ENCODE measurements at places on chromosomes 1 and 21.

DNA sequence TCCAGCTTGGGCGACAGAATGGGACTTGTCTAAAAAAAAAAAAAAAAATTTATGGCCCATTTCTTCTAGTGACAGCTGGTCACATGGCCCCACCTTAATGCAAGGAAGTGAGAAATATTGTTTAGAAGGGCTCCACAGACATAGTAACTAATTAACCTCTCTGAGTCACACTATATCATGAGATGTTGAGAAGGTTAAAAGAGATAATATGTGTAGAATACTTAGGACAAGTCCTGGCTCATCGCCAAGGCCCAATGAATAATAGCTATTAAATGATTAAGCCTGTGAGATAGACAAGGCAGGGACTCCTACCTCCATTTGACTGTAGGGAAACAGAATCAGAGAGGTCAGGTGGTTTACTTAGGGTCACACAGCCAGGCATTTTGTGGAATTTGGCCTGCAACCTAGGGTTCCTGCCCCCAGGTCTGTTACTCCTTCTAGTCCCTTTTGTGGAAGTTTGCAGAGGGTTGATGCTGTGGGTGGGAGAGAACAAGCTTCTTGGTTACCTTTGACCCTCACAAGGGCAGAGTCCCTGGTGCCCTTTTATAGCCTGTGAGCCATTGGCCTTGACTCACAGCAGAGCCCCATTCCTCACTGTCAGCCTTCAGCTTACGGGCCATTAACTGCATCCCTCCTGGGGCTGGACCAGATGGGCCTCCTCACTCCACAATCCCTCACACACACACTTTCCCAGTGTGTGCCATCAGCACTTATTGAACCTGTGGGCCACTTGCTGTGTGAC lies 48.5 kb downstream of the OPRD1 start:
- no peak for DNase-seq

- DNase-seq = no peak
Observed at GRCh38 chr1:212718499-212718898, 18.9 kb upstream of the BATF3 start.

GRCh38 chr1:2133879-2134215 lies 60.7 kb downstream of the FAAP20 start:
- no peak for DNase-seq

DNA sequence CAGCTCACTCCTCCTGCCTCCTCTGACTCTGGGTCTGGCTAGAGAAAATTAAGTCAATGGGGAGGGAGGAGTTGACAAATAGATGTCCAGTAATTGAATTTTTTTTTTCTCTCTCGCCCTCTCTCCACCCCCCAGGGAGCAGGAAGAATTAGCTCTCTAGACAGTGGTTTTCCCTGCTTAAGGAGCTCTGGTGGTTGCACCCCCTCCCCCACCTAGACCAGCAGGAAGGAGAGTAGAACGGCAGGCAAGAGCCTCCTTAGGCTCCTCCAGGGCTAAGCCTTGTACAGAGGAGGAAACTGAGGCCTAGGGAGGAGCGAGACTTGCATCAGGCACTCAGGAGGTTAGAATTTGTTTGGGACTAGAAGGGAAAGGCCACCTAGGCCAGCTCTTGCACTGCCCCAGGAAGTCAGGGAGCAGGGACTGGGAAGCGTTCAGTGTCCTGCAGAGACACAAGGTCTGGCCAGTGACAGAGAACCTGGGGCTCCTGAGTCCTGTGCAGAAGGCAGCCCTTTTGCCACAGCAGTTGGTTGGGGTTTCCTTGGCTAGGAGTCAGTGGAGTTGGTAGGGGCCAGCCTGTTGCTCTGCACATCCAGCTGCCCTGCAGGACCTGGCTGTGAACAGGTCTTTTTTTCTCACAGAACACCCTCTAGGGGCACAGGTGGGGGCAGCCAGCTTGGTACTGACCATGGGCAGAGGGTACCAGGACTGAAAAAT lies 49.5 kb upstream of the ACOT11 start:
- no peak for DNase-seq

- no peak for DNase-seq
Observed at GRCh38 chr1:50474859-50475809, 51.9 kb upstream of the DMRTA2 start.

DNA sequence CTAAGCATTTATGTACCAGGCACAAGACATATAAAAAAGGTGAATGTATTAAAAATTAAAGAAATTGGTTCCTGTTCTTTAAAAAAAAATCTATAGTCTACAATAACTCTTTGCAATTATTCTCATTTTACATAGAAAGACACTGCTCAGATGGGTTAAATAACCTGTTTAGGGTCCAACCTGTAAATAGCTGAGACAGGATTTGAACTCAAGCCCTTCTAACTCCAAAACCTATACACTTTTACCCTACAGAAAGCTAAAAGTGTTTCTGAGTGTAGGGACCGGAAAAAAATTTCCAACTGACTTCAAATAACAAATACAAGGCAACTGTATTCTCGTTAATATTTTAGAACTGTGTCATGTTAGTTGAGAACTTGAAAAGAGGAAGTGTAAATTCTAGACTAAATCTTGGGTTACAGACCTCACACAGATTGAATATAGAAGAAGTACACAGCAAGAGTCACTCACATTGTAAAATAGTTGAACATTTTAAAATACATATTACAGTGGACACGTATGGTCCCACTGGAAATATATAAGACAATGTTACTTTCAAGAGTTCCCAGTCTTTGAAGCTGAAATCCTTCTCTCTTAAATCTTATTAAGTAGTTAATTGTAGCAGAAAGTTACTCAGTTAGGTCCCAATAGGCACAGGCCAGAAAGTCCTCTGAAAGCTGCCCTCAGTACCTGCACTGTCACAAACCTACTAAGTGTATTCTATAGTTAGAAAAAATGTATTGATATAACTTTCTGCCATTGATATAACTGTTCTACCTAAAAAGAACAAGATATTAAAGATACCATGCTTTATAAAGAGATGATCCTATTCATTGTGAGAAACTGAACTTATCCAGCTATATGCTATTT lies 7.3 kb downstream of the EDEM3 start:
- DNase-seq = no peak

DNA sequence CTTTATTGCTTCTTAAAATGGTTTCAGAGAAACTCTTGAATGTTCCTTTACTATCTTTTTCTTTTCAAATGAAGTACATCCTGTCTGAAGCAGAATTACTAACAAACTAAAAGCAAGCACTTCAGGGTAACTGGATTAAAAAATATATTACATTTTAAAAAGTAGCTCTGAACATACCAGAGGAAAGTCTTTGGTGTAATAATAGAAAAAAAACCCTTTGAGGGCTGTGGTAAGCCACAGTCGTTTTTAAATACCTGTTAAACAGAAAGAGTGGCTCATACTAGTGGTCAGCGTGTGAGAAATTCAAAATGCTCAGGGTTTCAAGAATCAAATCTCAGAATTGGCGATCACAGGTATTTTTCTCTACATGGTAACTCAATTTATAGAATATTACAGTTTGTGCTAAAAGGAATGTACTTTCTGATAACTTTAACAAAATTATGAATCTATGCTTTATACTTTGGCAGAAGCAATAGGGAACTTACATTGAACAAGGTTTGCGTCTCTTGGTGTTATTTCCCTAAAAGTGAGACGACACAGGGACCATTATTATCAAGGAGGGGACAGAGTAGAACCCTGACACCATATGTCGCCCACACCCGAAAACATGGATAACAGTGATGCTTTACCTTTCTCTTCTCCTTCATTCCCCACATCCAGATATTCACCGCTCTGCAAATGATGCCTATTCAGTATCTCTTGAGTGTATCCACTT lies 97.0 kb upstream of the DPH5 start:
- no peak for DNase-seq

- DNase-seq = no peak
Observed at GRCh38 chr1:219466766-219467165, 146.1 kb downstream of the ZC3H11B start.

- DNase-seq = no peak
Observed at GRCh38 chr1:41110286-41110685, 88.8 kb upstream of the SLFNL1 start.

GRCh38 chr21:32048353-32048752 lies 175.5 kb downstream of the HUNK start:
- no peak for DNase-seq

- no peak for DNase-seq
Observed at GRCh38 chr1:119742202-119742601, 26.5 kb downstream of the HMGCS2 start.
